RPMI7951 (cell line): ENCODE measurements at places on chromosomes 5 and 9.

DNA sequence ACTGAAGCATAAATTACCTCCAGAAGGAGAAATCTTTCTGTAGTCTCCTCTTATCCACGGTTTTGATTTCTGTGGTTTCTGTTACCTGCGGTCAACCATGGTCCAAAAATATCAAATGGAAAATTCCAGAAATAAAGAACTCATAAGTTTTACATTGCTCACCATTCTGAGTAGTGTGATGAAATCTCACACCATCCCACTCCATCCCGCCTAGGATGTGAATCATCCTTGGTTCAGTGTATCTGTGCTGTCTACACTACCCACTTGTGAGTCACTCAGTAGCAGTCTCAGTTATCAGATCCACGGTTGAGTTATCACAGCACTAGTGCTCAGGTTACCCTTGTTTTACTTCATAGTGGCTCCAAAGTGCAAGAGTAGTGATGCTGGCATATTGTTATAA, 371.2 kb downstream of the NFIB start:
- DNase-seq = peak; percentile 93

GRCh38 chr5:31007672-31008071, 185.8 kb upstream of the CDH6 start:
- DNase-seq = no peak

DNA sequence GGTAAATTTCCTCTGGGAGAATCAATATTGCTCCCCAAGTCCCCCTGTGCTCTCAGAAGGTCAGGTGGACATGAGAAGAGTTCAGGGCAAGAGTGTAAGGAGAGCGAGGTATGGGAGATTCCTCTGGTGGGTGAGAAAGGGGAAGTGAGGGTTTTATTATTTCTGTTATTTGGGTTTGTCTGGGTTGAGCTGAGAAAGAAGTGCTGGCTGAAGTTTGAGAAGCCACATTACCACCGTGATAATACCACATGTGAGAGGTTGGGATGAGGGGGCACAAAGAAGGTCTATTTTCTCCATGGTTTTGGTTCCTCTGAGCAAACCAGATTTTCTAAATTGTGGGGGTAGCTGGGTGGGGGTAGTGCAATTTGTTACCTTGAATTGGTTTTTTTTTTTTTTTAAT, 350.4 kb downstream of the OSTF1 start:
- DNase-seq = no peak

DNA sequence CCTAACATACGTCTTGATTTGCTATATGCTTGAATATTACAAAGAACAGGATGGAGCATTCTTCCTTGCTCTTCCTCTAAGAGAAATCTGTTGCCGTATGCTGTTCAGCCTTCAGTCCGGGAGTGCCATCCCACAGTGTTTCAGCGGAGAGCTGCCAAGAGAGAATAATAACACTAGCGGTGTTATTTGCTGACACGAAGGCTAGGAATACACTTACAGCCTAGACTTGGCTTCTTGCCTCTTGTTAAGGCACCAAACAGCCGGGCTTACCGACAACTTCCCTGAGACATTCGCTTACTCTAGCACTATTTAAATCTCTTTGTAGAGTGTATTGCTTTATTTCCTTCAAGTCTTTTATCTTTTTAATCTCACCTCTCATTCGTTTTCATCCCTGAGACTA, 31.4 kb downstream of the KCTD16 start:
- no peak for DNase-seq

GRCh38 chr5:147073098-147073497, 161.7 kb upstream of the STK32A start:
- no peak for DNase-seq
